T-helper 2 cell (primary cell): ENCODE measurements at places on chromosomes 5 and 9.

GRCh38 chr5:175045820-175046219 lies 321.4 kb downstream of the MSX2 start:
- no peak for DNase-seq

- no peak for DNase-seq
These were observed 64.0 kb downstream of the CARTPT start for GRCh38 chr5:71782771-71783770.

DNA sequence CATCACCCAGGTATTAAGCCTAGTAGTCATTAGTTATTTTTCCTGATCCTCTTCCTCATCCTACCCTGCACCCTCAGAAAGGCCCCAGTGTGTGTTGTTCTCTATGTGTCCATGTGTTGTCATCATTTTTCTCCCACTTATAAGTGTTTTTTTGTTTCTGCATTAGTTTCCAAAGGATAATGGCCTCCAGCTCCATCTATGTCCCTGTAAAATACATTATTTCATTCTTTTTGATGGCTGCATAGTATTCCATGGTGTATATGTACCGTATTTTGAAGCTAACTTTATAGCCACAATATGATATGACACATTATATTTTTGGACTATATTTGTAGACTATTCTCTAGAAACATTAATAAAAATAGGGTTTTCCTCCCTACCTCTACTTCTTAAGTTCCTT lies 324.4 kb upstream of the EDIL3 start:
- DNase-seq: no peak

DNA sequence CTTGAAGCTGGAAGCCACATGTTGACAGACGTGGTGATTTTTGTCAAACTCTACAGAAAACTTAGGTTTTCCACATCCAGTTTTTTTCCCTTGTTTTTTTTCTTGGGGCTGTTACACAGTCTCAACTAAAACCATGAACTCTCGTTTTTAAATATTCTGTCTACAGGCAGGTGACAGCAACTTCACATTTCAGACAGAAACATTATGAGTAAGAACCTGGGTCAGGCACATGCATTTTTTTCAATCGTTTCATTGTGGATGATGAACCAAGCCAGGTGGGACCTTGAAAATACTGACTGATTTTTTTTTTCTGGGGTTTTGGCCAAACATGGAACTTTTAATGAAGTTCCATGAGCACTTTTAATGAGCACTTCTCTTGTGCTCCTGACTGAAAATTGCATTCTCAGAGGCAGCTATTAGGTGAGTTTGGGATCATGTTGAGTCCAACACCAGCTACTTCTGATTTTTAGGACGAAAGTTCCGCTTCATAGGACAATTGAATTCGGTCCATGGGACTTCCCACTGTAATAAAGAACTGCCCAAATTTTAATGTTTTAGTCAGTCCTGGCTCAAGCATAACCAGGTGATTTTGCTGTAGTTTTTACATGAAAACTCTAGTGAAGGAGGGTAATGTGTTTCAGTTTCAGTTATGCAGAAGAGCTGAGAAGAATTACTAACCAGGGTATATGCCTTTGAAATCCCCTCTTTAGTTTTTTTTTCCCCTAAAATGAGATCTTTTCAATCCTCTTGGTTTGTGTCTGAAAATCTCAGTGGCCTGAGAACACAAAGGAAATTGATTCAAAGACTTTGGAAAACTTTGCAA lies 93.2 kb upstream of the ADAMTS16 start:
- no peak for DNase-seq

GRCh38 chr5:618450-618849 lies 6.3 kb downstream of the CEP72 start:
- DNase-seq: no peak

DNA sequence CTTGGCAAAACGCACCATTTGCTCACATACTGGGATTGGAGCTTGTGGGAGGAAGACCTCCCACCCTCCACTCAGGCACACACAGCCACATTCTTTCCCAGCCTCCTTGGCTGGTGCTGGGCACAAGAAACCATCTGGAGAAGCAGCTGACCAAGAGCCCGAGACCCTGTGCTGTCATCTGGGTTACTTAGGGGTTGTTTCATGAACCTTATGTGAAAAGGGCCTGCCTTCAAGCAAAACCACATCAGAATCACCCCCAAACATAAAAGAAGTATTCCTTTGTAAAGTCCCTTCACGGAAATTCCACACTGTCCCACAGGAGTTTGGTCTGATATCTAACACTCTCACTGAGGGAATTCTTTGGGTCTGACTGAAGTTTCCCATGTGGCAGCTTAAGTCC lies 172.1 kb downstream of the NR3C1 start:
- no peak for DNase-seq

GRCh38 chr5:124467745-124468144 lies 278.7 kb downstream of the ZNF608 start:
- no peak for DNase-seq

DNA sequence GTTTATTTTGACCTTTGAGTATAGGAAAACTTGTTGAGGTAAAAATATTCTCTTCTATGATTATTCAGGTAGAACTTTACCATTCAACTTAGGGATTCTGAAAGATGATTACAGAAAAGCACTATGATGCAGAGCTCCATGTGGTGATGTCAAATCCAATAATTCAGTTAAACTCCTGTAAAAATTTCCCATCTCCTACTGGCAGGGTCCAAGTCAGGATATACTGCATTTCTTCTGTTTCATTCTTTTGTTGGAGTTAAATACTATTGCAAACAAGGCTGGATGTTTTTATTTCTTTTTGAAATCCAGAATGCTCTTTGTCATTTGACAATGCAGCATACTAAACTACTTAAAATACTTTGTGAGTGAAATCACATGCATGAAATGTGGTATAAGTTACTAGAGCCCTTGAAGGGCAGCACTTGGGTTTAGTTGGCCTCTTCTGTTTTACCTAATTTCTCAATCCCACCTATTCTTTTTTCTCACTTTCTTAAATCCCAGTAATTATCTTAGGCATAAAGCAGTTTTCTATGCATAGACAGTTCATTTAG lies 204.5 kb downstream of the FBXL7 start:
- no peak for DNase-seq

GRCh38 chr9:126081746-126082145 lies 244.9 kb upstream of the MVB12B start:
- DNase-seq: no peak

DNA sequence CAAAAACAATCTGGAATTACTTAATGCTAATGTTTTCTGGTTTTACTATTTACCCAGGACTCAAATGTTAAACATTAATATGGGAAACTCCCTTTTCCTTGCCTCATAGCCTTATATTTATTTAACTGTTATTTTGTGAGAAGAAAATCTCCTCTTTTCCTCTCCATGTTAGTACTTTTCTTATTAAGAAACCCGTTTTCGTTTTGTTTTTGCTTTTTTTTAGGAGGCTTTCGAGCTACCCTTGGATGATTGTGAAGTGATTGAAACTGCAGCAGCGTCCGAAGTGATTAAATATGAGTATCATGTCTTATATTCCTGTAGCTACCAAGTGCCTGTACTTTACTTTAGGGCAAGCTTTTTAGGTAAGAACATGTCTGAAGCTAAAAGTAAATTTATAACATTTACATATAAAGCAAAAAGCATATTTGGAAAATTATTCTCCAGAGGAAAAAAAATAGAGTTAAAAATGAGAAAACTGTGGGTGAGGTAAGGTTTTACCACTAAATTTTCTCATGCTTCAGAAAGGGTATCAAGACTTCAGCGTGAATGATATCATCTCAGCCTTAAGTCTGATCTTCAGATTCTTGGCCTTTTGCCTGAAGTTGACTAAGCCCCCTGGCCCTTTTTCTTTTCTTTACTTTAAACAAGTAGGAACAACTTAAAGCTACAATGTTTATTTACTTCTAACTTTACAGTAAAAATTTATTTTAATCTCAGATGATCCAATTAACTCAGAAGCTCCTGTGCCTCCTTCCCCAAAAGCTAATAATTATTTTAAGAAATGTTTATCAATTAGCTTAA lies 113.8 kb downstream of the RPS23 start:
- no peak for DNase-seq

DNA sequence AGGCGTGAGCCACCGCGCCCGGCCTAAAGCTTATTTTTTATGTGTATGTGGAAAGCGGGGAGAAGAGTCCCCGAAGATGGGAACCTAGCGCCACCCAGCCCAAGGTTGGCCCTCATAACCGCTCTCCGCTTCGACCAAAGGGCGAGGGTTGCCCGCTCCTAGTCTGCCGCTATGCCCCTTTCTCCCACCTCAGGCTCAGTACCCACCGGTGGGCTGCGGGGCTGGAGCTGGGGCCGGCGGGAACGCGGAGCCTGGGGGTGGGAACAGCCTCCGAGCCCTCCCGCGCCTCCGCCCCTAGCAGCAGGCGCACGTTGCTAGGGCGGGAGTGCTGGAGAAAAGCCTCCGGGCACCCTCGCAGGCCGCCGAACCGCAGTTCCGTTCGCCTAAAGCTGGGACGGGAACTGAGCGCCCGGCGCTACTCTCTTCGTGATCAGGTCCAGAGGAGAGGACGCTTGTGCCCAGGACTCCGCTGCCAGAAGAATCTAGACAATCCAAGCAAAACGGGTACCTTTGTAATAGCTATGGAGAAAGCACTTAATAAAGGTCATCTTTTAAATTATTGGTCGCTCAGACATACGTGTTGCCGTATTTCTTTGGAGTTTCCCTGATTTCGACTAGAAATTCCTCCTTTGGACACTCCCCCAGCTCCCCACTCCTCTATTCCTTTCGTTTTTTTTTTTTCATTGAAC lies at the start of gene WDR31:
TSS of gene WDR31 (minus strand) at position 265 of the 689 bp plus-strand sequence. CDS start 8,253 bp downstream, outside the sequence.
- peak; percentile 87 for DNase-seq

DNA sequence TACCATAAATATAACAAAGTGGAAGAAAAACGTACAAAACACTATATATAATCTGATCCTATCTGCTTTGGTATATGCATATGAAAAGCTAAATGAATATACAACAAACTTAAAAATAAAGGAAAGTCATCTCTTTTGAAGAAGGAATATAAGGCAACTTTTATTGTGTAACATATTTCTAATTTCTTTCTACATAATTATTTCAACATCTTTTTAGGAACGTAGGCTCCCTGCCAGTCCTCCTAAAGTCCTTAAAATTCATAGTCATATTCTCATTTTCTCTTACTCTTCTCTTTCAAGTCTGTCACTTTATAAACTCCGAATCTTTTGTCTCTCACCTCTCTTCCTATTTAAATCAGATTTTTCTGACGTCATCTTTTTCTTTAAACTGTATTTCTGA lies 9.6 kb downstream of the DEPDC1B start:
- DNase-seq: no peak

- DNase-seq: no peak
These were observed 64.2 kb downstream of the PTPDC1 start for GRCh38 chr9:94148419-94148818.

DNA sequence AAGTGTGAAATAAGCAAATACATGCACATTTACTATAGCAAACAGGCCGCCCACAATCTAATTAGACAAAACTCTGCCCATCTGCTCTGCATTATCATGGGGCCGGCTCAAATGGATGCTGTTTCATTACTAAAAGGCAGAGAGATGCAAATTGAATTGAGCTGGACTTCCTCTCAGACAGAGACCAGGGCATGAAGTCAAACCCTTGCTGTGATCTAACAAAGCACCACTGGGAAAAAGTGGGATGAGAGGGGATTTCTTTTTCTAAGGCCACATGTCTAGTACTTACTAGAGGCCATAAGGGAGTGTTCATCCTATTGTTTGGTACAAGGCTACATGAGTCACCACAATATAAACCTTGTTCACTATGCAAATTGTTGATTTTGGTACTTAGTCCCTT lies 614.7 kb downstream of the ISL1 start:
- no peak for DNase-seq

DNA sequence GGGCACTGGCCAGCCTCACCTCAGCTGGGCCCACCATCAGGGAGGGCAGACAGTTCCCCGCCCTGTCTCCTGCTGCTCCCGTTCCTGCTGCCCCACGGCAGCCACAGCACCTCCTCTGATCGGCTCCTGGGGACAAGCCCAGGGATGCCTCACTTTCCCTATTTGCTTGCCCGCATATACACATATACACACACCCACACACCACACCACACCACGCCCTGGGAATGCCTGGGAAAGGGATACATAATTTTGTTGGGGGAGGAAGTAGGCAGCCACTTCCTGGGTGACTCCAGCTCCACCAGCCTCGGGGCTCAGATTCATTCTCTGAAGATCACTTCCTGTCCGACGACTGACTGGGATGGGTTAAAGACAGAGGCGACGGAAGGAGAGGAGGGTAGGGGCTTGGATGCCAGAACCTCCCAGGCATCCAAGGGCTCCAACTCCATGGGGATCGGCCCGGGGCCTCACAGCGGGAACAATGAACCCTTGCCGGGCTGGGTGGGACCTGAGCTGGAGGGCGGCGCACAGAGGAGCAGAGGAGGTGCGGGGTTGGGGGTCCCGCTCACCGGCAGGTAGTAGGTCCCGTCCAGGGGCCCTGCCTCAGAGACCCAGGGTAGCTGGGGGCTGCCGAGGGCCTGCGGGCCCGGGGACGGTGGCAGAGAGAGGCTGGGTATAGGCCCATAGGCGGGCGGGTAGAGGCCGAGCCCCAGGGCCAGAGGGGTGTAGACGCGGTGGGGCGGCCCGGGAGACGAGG lies 2.0 kb upstream of the MZB1 start:
- DNase-seq: no peak

GRCh38 chr9:96025995-96026602 lies 150.6 kb downstream of the ERCC6L2 start:
- no peak for DNase-seq

DNA sequence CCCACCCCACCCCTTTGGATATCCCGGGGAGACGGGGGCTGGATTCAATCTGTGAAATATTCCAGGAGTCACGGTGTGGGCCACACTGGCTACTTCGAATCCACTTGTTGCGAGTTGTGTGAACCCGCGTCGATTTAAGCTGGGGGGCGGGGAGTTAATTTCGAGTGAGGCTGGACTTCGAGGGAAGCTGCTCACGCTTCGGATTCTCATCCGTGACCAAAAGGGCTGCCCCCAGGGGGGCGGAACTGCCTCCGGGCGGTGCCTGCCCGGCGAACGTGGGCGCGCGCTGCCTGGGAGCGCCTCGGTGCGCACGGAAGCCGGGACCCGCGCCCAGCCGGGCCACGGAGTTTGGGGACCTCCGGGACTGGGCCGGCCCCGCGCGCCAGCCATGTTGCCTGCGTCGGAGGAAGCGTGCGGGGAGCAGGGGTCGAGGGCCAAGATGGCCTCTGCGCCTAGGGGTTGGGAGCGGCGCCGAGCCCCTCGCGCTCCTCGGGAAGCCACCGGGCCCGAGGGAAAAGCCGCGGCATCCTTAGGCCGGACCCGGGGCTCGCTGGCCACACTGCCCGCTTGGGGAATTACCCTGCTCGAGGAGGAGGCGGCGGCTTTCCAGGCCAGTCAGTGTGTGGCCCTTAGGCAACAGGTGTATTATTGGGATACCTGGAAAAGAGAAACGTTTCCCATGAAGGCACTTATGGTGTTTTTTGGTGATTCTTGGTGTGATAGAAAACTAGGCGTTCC lies 975 bp downstream of the OCLN start:
- DNase-seq: no peak

GRCh38 chr5:31469886-31470285 lies 62.0 kb downstream of the DROSHA start:
- DNase-seq: no peak

GRCh38 chr9:19101203-19101602 lies 1.5 kb downstream of the HAUS6 start:
- no peak for DNase-seq

GRCh38 chr5:17670353-17670752 lies 36.1 kb downstream of the TAF11L14 start:
- no peak for DNase-seq
